ENCODE measurements at places on chromosomes 1 and 21.

DNA sequence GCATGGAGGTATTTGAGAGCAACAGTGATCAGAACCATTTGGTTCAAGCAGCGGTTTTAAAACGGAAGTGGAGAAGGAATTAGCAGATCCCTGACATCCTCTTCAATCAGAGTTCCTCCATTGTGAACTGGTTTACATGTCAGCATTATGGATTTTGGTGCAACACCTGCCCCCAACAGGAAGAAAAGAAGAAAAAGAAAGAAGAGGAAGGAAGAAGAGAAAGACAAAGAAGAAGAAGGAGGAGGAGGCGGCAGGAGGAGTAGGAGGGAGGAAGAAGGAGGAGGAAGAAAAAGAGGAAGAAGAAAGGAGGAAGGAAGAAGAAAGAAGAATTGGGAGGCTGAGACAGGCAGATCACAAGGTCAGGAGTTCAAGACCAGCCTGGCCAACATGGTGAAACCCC is 17.4 kb downstream of the NDUFS5 start:
- no peak for DNase-seq

DNA sequence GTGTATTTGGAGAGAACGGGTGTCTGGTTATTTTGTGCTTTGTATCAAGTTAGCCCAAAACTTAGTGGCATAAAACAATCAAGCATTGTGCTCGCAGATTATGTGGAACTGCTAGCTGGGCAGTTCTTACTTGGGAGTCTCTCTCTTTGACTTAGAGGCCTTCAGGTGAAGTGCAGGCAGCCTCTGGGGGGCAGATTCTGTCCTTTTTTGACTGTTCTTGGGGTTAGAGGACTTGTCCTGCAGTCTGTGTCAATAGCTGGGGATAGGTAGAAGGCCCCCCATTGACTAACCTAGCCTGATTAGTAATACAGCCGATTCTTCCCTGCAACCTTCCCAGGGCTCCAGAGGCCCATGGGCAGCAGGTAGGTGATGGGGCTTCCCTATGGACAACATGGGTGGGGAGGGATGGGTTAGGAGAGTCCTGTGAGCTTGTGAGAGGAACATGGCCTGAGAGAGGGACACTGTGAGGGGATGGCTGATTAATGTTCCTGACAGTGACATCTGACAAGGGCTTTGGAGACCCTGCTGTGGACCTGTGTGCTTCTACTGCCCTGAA is 37.2 kb upstream of the ACOT11 start:
- no peak for DNase-seq

DNA sequence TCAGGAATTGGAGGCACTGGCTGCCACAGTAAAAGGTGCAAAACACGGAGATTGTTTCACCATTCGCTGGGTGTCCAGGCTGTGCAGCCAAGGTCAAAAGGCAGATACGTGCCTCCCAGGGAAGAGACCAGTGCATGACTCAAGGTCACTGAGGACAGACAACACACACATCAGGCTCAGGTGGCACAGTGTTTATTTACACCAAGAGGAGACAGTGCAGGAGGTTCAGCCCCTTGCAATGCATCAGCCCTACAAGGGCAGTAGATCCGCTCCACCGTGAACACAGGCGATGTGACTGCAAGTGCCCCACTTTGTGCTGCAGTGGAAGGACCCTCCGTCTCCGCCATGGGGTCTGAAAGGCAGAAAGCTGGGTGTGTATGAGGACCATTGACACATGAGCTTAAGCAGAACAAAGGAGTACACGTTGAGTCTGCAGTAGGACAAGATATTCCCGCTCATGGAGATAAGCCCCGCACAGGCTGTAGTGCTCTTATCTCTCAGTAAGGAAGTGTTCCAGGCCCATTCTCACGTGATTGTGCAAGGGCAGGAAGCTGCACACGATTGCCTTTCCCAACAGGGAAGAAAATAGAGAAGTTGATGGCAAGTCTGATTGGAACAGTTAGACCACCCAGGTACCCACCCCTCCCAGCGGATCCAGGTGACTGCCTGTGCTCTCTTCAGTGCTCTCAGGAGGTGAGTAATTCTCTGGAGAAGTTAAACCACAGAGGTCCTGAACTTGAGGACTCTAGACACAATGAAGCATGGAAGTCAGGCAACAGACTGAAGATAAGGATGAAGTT is 37.5 kb upstream of the QSOX1 start:
- DNase-seq: no peak

DNA sequence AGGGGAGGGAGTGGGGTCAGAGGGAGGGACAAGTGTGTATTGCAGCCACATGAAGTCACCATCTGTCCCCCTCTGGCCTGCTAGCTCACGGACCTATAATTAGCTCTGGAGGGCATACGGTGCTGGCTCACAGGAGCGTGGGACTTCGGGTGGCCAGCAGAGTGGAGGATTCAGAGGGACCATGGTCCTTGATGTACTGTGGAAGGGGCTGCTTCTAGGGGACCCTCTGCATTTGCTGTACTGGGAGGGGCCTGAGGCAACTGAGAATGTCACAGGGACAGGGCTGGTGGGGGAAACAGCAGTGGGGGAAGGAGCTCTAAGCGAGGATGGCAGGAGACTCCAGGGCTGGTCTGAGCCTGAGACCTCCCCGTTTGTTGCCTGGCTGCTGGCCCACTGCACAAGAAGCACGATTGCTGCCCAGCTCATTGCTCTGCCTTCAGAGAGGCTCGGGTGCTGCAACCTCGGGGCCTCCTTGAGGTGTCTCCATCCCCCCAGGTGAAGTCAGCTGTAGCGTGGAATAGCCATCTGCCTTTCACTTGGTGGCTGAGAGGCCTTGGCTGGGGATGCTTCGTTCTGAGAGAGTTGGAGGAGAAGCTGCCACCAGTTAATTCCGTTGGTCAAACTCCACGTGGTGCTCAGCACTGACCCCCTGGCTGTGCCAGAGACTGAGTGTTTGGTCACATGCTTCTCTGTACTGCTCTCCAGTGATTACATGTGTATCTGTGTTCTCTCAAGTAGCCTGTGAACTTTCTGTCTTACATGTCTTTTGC is 2.7 kb downstream of the PPFIA4 start:
- DNase-seq: no peak

DNA sequence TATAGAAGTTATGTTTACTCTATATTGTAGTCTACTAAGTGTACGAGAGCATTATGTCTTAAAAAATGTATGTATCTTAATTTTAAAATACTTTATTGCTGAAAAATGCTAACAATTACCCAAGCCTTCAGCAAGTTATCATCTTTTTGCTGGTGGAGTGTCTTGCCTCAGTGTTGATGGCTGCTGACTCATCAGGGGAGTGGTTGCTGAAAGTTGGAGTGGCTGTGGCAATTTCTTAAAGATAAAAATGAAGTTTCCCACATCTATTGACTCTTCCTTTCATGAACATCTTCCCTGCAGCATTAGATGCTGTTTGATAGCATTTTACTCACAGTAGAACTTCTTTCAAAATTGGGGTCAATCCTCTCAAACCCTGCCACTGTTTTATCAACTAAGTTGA is 95.8 kb downstream of the CDC7 start:
- DNase-seq: no peak

- DNase-seq: no peak
Measured at GRCh38 chr1:224160171-224160682, 22.8 kb upstream of the DEGS1 start.

DNA sequence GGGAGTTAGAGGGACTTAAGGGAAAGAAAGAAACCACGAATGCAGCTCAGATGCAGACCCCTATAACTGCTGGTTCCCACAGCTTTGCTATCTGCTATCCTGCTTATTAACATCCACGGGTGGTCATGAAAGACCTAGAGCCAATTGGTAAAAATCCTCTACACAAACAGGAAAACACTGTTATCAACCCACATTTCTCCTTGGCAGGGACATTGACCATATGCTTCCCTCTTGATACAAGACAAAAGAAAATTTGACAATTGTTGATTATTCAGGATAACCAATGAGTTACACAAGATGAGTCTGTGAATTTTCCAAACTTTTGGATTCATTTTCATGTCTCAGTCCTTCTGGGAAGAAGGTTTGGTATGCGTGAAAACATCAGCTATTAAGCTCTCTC is 90.4 kb downstream of the TIAM1 start:
- DNase-seq: no peak

- no peak for DNase-seq
Measured at GRCh38 chr1:2170211-2170610, 24.4 kb downstream of the FAAP20 start.

DNA sequence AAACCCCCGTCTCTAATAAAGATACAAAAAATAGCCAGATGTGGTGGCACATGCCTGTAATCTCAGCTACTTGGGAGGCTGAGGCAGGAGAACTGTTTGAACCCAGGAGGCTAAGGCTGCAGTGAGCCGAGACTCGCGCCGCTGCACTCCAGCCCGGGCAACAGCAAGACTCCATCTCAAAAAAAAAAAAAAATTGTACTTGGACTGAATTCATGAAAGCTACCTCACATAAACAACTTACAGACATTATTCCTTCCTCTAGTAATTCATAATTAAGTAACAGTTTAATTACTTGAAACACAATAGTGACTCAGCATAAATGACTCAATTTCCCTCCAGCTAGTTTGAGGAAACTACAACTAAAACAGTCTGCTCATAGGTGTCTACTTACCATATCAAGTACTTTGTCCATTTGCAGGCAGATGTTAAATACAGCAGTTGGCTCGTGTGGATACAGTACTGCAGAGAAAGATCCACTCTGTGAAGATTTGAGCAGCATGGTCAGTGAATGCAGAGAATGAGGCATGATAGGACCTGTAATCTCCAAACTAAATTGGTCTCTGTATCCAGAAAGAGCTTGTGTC is 9.4 kb downstream of the DONSON start:
- peak; percentile 23 for DNase-seq

DNA sequence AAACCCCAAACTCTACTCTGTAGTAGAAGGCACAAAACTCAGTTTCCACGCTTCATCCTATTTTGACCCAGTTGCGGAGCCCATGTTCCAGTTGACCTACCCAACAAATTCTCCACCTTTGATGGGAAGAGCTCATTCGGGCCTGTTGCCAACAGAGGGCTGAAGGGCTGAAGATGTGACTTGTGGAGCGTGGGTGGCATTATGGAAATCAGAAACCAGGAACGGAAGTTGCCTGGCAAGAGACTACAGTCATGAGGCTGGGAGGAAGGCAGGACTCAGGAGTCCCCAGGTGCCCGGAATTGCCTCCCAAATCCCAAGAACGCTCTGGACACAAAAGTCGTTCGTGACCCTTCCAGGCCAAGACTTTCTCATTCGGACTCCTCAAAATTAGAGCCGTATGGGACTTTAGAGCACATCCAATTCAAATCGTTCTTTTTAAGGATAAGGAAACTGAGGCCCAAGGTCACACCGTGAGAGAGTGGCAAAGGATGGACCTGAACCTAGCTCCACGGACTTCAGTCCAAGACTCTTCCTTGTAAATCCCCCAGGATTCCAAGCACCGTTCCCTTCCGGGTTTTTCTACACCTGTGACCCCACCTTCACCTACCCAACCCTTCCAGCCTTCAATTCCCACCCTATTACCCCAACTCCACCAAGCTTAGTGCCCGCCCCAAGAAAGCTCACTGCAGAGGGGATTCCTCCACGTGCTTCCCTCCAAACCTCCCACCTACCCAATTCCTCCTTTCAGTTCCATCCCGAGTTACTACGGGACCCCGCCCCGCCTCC is 739 bp downstream of the SMG5 start:
- DNase-seq: peak; percentile 26

- no peak for DNase-seq
Measured at GRCh38 chr1:88751714-88752113, 67.6 kb downstream of the PKN2 start.

DNA sequence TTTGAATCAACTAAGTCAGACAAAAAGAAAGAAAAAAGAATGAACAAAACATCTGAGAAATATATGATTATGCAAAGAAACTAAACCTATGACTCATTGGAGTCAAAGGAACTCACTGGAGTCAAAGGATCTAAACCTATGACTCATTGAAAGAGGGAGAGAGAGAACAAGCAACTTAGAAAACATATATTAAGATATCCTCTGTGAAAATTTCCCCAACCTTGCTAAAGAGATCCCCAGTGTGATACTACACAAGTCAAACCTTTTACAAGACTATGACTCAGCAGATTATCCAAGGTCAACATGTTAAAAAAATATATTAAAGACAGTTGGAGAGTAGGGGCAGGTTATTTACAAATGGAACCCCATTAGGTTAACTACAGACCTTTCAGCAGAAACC is 1538.3 kb downstream of the NCAM2 start:
- DNase-seq: no peak

GRCh38 chr21:28789523-28789922 is 203.2 kb downstream of the LTN1 start:
- no peak for DNase-seq

- DNase-seq: no peak
Measured at GRCh38 chr1:233975486-233975885, 71.0 kb downstream of the SLC35F3 start.

DNA sequence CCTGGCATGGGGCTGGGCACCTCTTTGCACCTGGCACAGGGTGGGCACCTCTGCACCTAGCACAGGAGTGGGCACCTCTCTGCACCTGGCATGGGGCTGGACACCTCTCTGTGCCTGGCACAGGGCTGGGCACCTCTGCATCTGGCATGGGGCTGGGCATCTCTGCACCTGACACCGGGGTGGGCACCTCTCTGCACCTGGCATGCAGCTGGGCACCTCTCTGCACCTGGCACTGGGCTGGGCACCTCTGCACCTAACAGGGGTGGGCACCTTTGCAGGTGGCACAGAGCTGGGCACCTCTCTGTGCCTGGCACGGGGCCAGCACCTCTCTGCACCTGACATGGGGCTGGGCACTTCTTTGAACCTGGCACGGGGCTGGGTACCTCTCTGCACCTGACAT is 29.4 kb upstream of the CCDC27 start:
- no peak for DNase-seq

DNA sequence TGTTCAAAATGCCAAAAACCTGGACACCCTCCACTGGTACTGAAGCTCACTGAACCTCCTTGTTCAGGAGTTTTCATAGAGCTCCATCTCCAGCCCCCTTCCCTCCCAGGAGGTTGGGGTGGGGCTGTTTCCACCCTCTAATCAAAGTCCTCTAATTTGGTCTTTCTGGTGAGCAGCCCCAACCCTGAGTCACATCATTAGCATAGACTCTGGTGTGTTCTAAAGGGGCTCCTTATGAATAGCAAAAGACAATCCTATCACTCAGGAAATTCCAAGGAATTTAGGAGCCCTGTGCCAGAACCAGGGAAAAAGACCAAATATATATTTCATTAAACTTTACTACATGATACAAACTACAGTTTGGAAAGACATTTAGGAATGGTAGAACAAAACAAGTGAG is 13.2 kb upstream of the UBE4B start:
- DNase-seq: no peak

- no peak for DNase-seq
Measured at GRCh38 chr1:199953651-199954050, 73.9 kb upstream of the NR5A2 start.

GRCh38 chr1:151565502-151566189 is 25.5 kb downstream of the TUFT1 start:
- no peak for DNase-seq

Measured in astrocyte (in vitro differentiated cells and primary cell).